ENCODE measurements at places on chromosomes 6 and 20.

GRCh38 chr6:134389129-134389528 lies 71.2 kb upstream of the SGK1 start:
- DNase-seq = no peak

GRCh38 chr6:138331444-138331843 lies 46.3 kb upstream of the SMIM28 start:
- DNase-seq = no peak

DNA sequence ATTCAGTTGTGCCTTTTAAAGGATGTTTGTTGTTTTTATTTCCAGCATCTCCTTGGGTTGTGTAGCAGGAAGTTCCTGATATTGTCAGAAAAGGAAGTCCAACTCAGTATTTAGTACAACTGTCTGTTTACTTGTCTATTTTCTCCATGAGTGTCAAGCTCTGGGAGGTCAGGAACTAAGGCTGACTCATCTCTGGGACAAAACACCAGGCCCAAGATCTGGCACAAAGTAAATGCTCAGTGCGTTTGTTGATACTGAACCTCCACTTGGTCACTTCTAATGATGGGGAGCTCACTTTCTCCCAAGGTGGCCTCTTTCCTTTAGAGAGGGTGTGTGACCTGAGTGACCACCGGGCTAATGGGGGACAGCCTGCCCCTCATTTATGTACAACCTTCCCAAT lies 12.6 kb upstream of the PIGU start:
- no peak for DNase-seq

GRCh38 chr6:54654381-54654780 lies 192.2 kb upstream of the FAM83B start:
- DNase-seq = no peak

GRCh38 chr6:13375360-13375878 lies 47.1 kb upstream of the TBC1D7 start:
- no peak for DNase-seq

Measured in iPS DF 6.9 (cell line).